ENCODE measurements at places on chromosomes 11 and 22.

GRCh38 chr11:109363682-109364081 lies 58.3 kb upstream of the C11orf87 start:
- DNase-seq: no peak

GRCh38 chr22:47606426-47606825 lies 844.0 kb downstream of the TBC1D22A start:
- DNase-seq: no peak

- DNase-seq: no peak
Measured at GRCh38 chr11:72735495-72736027, 16.6 kb downstream of the ARAP1 start.

DNA sequence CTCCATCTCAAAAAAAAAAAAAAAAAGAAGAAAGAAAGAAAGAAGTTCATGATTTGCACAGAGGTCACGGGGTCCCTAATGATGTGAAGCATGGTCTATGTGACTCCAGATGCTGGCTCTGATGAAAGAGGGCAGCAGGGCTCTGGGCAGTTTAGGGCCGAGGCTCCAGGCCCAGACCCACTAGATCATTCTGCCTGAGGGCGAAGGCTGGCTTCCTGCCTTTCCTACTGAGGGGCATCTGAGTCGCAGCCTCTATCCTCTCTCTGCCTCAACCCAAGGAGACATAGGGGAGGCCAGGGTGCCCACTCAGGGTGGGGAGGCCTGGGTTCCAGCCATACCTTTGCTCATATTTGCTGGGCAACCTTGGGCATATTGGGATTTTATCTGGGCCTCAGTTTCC lies 4.8 kb downstream of the SLC35E4 start:
- DNase-seq: no peak

GRCh38 chr11:2923446-2924375 lies 5.5 kb downstream of the PHLDA2 start:
- DNase-seq: no peak

DNA sequence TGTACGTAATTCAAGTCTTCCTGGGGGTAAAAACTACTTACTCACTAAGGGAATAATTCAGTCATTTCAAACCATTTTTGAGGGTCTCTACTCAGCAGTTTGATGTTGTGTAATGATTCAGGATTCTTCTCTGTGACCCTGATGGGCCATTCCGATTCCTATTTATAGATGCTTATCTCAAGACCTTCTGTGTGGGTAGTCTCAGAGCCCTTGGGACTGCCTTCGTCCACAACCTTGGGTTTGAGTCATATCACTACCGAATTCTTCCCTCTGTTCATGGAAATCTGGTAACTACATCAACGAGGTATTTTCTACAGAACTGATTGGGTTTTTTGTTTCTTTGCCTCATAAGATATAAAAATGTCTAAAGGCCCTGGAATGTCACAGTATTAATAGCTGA lies 14.3 kb upstream of the CBX6 start:
- no peak for DNase-seq

DNA sequence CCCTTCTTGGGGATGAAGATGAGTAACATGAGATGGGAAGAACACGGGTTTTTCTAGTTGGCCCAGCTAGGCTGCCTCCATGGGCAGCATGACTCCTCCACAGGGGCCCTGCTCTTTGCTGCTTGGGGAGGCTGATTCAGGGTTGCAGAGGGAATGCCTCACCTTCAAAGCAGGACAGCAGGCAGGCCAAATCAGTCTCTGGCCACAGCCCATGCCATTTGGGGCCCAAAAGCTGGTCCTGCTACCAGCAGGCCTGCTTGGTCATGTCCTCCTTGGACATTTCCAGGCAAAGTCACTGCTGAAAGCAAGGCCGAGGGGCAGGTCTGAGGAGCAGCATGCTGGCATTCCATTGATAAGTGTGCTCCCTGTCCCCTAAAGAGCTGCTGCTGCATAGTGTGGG lies 13.8 kb upstream of the MAPK8IP1 start:
- no peak for DNase-seq

GRCh38 chr11:69397732-69398131 lies 83.7 kb upstream of the LINC01488 start:
- DNase-seq: no peak

GRCh38 chr22:41383085-41383484 lies 1.3 kb downstream of the TEF start:
- DNase-seq: no peak

GRCh38 chr11:63813563-63814382 lies 517 bp downstream of the SPINDOC start:
- no peak for DNase-seq

GRCh38 chr11:128488471-128488870 lies 98.9 kb downstream of the ETS1 start:
- DNase-seq: no peak

GRCh38 chr22:46021577-46021976 lies 44.6 kb upstream of the WNT7B start:
- DNase-seq: no peak

- DNase-seq: no peak
Measured at GRCh38 chr11:120338107-120338933, 2.1 kb downstream of the ARHGEF12 start.

- no peak for DNase-seq
Measured at GRCh38 chr11:46667043-46667481, 33.4 kb downstream of the ARHGAP1 start.

DNA sequence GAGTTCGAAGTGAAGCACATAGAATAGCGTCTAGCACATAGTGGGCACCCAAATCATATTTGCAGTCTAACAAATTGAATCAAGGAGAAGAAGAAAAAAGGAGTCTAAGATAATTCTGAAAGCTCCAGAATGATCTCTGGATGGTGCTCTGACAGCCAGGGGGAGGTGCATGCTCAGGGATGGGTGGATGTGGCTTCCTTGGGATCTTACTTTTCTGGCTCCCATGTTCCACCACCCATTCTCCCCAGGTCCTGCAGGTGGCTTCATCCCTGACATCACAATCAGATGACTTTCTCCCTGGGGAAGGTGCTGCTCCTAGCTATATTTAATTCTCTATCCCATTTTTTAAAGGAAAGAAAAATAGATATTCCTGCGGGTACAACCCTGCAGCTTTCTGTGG lies 381.9 kb downstream of the CADM1 start:
- no peak for DNase-seq

DNA sequence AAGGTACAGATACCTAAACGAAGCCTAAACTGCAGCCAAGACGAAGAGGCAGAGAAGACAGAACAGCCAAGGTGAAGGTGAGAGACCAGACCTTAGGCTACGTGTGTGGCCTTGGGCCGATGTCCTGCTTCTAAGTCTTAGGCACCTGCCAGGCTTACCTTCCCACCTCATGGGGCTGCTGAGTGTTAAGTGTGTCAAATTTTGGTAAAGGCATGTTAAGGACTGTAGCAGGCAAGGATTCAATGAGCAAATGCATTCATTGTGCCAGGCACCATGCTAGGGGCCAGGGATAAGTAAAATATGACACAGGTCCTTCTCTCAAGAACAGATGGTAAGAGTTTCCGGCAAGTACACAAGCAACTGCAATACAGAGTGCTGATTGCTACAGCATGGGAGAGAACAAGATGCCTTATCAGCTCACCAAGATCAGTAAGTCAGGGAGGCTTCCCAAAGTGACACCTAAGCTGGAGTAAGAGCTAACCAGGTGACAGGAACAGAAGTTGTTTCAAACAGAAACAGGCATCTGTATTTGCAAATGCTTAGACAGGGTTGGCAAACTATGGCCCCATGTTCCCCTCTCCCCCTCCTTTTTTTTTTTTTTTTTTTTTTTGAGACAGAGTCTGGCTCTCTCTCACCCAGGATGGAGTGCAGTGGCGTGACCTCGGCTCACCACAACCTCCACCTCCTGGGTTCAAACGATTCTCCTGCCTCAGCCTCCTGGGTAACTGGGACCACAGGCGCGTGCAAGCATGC lies 46.7 kb downstream of the CLTCL1 start:
- no peak for DNase-seq

DNA sequence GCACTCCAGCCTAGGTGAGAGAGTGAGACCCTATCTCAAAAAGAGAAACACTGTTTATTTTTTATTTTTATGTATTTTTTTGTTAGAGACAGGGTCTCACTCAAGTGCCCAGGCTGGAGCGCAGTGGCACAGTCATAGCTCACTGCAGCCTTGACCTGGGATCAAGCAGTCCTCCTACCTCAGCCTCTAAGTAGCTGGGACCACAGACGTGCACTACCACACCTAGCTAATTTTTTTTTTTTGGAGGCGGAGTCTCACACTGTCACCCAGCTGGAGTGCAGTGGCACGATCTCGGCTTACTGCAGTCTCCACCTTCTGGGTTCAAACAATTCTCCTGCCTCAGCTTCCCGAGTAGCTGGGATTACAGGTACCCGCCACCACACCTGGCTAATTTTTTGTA lies 6.4 kb downstream of the RBX1 start:
- no peak for DNase-seq

- no peak for DNase-seq
Measured at GRCh38 chr11:93016595-93016994, 47.1 kb downstream of the MTNR1B start.

GRCh38 chr22:42714768-42715390 lies 5.8 kb downstream of the A4GALT start:
- no peak for DNase-seq

DNA sequence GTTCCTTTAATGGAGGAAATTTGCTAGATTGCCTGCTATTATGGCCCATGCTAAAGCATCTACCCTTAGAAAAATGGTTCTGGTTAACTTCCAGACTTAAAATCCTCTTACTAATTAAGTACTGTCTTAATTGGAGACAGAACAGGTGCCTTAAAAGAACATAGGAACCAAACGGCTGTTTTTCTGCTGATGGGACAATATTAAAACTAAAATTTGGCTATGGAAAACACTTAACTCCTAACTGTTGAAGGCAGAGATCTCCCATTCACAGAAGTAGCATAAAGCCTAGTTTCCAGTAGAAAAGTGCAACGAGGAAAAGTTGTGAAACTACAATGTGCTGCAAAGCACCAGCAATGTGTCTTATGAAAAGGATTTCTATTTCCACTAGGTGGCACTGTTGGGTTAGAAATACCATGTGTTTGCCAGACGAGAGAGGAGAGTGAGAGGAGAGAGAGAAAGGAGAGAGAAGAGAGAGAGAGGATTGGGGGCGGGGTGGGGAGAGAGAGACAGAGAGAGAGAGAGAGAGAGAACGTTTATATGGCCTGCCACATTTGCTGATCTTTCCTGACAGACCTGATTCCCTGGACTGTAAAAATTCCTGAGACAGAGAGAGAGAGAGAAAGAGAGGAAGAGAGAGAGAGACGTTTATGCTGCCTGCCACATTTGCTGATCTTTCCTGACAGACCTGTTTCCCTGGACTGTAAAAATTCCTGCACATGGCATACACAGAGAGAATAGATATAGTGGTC lies 51.5 kb downstream of the FAM181B start:
- DNase-seq: no peak

DNA sequence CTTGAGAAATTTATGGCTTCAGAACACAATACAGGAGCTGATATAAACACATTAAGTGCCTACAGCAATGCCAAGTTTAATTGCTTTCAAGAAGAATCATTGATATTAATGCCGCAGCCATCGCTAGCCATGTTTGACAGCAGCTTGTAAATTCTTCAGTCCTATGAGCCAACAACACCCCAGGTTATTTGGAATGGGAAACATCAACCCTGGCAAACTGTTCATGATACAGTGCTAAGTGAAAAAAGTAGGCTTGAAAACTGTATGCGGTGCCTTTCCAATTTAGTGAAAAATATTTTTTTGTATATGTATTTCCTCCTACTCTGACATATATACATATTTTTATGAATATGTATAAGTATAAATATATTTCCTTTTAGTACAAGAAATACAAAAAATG lies 142.6 kb downstream of the CSNK2A3 start:
- no peak for DNase-seq

DNA sequence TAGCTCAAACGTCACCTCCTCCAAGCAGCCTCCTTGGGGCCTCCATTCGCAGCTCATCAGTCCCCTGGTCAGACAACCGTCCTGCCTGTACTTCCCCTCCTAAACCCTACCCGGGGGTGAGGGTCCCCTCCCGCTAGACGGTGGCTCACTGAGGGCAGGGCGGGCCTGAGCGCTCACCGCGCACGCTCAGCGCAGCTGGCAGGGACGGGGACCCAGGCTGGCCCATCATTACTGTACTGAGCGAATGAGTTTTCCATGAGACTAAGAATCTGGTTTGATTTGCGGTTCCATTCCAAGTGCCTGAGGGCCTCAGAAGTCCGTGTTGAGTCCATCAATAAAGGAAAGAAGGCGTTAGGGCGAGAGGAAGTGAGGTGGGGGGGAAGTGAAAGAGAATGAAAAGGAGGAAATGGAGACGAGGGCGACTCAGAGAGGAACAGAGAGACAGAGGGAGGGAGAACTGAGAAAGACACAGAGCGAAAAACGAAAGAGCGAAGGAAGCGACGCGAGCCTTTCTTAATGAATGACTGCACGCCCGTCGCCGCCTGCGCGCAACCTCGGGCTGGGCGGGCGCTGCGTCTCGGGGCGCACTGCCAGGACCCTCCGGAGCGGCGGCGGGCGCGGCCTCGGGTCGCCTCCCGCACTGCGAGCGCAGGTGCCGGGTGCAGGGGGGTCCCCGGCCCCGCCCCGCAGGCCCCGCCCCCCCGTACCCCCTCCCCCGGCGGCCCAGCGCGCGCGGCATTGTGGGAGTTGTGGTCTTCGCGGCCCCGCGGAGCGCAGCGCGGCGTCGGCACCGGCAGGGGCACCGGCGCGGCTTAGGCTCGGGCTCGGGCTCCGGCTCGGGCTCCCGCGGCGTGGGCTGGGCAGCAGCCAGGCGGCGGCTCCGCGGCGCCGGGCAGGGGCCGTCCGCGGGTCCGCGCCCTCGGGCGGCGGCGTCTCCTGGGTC lies at the start of gene ASPHD2:
Gene ASPHD2 (plus strand): TSS at position 746 of the 943 bp plus-strand sequence. CDS start 4,356 bp downstream, outside the sequence.
- peak; percentile 67 for DNase-seq

GRCh38 chr22:26199665-26200064 lies 30.4 kb downstream of the SEZ6L start:
- DNase-seq: no peak

GRCh38 chr11:68584097-68584496 lies 100.2 kb upstream of the GAL start:
- peak; percentile 47 for DNase-seq

DNA sequence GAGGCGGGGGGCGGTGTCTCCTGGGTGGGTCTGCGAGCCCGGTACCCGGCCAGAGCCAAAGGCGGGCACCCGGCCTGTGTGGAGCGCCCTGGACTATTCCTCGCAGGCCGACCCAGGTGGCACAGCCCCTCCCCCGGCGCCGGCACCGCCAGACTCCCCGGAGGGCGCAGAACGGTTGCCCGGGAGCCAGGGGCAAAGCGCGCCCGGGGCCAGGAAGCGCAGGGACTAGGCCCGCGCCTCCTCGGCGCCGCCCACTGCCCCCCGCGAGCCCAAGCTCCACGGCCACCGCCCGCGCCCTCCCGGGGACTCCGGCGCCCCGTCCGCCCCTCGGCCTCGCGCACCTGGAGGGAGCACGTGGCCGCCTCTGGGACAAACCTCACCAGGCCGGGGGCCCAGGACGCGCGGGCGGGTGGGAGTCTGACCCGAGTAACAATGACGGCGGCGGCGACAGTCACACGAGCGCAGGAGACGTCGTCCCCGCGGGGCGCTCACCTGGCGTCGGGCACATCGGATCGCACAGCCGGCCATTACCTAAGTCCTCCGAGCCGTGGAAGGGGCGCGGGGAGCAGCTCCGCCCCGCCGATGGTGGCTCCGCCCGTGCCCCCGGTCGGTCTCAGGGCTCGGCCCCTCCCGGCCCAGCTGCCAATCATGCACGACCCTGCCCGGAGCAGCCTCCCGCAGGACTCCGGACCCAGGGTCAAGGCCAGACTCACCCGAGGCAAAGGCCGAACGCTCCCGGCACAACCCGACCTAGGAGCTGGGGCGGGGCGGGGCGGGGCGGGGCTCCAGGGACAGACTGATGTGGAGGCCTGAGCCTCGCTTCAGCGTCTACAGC lies 7.4 kb downstream of the PLXNB2 start:
- no peak for DNase-seq

GRCh38 chr11:74195828-74196227 lies 24.7 kb downstream of the PPME1 start:
- no peak for DNase-seq

GRCh38 chr11:45089676-45090499 lies 56.6 kb upstream of the PRDM11 start:
- no peak for DNase-seq
